ENCODE measurements at places on chromosomes 2 and 18. TPM values are rescaled to one million over a fixed set of nuclear protein-coding genes. Genes with fewer than 3 reads are reported as not detected.

GRCh38 chr2:99670768-99671734, 181.2 kb upstream of the REV1 start:
- DNase-seq, result no peak

DNA sequence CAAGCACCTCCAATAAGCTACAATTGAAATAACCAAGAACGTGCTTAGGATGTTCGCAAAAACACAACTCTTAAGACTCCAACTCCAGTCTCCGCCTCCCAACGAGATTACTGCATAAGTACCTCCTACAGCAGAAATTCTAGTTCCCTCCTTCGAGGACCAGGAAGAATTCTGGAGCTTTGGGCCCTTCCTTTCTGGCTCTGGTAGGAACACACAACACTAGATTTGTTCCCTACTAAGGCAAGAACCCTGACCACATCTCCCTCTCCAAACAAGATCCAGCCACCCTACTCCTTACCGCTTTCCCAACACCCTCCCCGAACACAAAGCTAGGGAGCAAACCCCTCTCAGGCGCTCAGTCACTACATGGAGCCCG, 721 bp downstream of the ADAM17 start:
- no peak for DNase-seq

The RIT2 gene
- total RNA-seq, result not detected

The TMEM163 gene
- 0.65 TPM for total RNA-seq

The TRIM43 gene
- total RNA-seq, result not detected
